ENCODE measurements at places on chromosomes 1 and 21. TPM values are rescaled to one million over a fixed set of nuclear protein-coding genes. Genes with fewer than 3 reads are reported as not detected.

Gene LCE6A
- total RNA-seq: not detected

Gene PRAMEF18
- total RNA-seq: not detected

Gene FBLIM1
- total RNA-seq: not detected

Gene CAMK1G
- total RNA-seq: 0.63 TPM

Gene PYHIN1
- total RNA-seq: 11.5 TPM

Gene KMO
- total RNA-seq: not detected

Gene LRRC8B
- 33.8 TPM for total RNA-seq

GRCh38 chr1:91736715-91737615 lies 149.0 kb downstream of the TGFBR3 start:
- H3K4me1 ChIP-seq: peaks cover 41% of the 10 kb centered on the region
- DNase-seq: no peak
- no peak overlapping the region for H3K4me3 ChIP-seq
- no peak overlapping the region for H3K27ac ChIP-seq
- no peaks in the 10 kb centered on the region for H3K27me3 ChIP-seq
- peaks cover 3% of the 10 kb centered on the region for H3K36me3 ChIP-seq

DNA sequence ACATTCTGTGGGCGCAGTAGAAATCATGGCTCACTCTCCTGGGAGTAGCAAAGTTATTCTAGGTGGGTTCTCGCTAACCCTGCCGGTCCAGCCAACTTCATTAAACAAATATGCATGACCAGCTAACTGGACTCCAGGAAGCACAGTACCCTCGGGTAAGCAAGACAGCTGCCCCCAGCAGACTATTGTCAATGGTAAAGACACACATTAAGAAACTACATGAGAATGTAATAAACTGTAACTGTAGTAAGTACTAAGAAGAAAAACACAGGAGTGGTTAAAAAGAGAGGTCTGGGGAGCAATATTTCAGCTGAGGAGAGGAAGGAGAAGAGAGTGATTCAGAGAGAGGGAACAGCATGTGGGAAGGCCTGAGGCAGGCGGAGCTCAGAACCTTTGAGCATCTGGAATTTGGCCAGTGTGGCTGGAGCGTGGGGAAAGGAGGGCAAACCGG lies 7.4 kb downstream of the SLC2A5 start:
- no peaks in the 10 kb centered on the region for H3K36me3 ChIP-seq
- no peak overlapping the region for H3K27ac ChIP-seq
- peaks cover 1% of the 10 kb centered on the region for H3K4me1 ChIP-seq
- no peaks in the 10 kb centered on the region for H3K27me3 ChIP-seq
- DNase-seq: no peak

GRCh38 chr1:61692155-61692800 lies 32.7 kb downstream of the TM2D1 start:
- H3K4me3 ChIP-seq: no peak overlapping the region
- no peak for DNase-seq
- H3K4me1 ChIP-seq: no peaks in the 10 kb centered on the region
- no peaks in the 10 kb centered on the region for H3K27me3 ChIP-seq
- H3K36me3 ChIP-seq: peaks cover 10% of the 10 kb centered on the region

- H3K27me3 ChIP-seq: peaks cover 8% of the 10 kb centered on the region
- no peak for DNase-seq
- H3K4me3 ChIP-seq: no peak overlapping the region
Measured at GRCh38 chr1:170271430-170272161, 125.8 kb downstream of the NTMT2 start.

GRCh38 chr1:204151552-204152309 lies at the start of gene ETNK2:
Gene ETNK2, minus strand, starts transcription at chr1:204152044. Its CDS starts 192 bp downstream, at chr1:204151852.
- peaks cover 6% of the 10 kb centered on the region for H3K27me3 ChIP-seq
- peak within 1 kb of the TSS; percentile 72 for H3K4me3 ChIP-seq
- H3K4me1 ChIP-seq: no peaks in the 10 kb centered on the region

DNA sequence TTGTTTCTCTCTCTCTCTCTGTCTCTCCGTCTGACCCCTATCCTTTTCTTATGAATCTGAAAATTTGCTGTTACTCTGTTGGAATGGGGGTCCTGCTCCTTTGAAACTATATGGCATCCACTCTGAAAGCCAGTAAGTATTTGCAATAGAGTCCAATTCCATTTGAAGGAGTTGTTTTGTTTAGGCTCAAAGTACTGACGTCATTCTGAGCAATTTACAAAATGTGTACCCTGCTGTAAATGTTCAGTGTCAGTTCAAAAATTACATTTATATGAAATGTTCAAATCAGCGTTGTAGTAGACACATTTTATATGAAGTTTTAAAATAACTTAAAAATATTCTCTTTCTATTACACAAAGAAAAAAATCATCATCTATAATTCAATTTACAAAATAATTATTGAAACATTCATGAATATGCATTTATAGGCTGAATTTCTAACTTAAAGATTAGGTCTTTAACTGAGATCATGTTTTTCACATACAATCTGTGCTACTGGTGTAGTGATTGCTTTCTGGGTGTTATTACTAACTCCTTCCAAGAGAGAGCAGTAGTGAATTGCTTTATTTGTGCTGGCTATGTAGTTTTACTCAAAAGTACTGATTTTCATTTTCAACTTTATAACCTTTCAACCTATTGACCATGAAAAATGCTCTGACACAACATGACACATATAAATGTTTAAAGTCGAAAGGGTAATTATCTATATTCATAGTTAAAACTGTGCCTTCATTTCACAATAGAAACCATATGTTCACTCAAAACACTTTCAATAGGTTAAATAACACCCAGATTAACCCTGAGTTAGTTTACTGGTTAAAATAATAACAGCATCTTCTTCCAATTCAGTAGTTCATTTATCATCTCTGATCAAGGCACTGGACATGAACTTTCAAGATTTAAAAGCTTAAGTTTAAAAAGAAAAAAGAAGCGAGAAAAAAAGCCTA lies 253.1 kb upstream of the ADGRL4 start:
- H3K36me3 ChIP-seq: no peaks in the 10 kb centered on the region
- H3K27me3 ChIP-seq: no peaks in the 10 kb centered on the region
- no peak overlapping the region for H3K4me3 ChIP-seq
- no peak overlapping the region for H3K27ac ChIP-seq
- no peaks in the 10 kb centered on the region for H3K4me1 ChIP-seq
- no peak for DNase-seq

- no peak overlapping the region for H3K4me3 ChIP-seq
- no peaks in the 10 kb centered on the region for H3K27me3 ChIP-seq
- H3K36me3 ChIP-seq: peaks cover 2% of the 10 kb centered on the region
- no peak overlapping the region for H3K27ac ChIP-seq
- H3K4me1 ChIP-seq: no peaks in the 10 kb centered on the region
- DNase-seq: no peak
Measured at GRCh38 chr1:32863218-32863880, 7.4 kb downstream of the FNDC5 start.

GRCh38 chr1:25568090-25568833 lies 24.9 kb downstream of the LDLRAP1 start:
- H3K4me1 ChIP-seq: peaks cover 64% of the 10 kb centered on the region
- H3K4me3 ChIP-seq: peak overlapping the region; percentile 7
- no peak for DNase-seq
- no peaks in the 10 kb centered on the region for H3K27me3 ChIP-seq
- H3K36me3 ChIP-seq: no peaks in the 10 kb centered on the region
